Renal cortical epithelial cell (primary cell): ENCODE measurements at places on chromosomes 3 and 15.

DNA sequence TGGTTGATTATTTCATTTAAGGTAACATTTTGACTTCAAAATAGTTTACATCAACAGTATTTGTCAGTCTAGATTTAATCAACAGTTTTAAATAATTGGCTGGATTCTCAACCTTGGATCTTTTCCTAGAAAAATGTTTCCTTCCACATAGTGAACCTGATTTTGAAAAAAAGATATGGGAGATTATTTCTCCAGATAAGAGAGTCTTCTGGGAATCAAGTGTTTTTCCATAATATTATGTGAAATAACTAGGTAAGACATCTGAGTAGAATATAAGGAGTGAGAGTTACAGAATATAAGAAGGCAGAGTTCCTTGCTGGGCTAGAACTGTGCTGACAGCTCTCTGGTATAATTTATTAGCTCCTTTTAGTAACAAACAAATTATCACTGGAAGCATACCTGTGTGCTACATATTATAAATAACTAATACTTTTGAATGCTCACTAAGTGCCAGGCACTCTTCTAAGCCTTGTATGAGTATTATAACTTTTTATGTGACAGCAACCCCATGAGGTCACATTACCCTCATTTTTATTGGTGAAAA, 18.8 kb upstream of the TNFSF10 start:
- DNase-seq: no peak

- DNase-seq: no peak
These were observed 77.4 kb downstream of the STAC start for GRCh38 chr3:36457667-36458066.

- DNase-seq: no peak
These were observed 17.9 kb downstream of the GP9 start for GRCh38 chr3:129078510-129078909.

DNA sequence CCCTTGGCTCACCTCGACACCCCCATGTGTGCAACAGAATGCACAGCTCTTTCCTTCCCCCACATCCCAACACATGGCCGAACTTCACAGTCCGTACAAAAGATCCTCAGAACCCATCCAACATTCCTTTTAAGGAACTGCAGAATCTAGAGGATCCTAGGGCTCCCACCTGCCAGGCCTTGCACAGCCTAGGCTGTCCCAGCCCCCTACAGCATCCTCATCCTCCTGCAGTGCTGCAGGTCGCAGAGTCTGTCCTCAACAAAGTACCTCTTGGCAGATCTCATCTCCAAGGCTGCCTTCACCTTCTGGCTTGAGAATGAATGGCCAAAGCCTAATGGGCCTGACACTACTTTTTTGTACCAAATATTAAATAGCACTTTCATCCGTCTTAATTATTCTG, 19.8 kb downstream of the PRR23E start:
- DNase-seq: no peak

GRCh38 chr15:63362196-63362595, 19.4 kb downstream of the CA12 start:
- DNase-seq: peak; percentile 79

- DNase-seq: no peak
These were observed 212.5 kb downstream of the XXYLT1 start for GRCh38 chr3:195058336-195059005.

GRCh38 chr3:115741650-115742049, 118.3 kb downstream of the GAP43 start:
- DNase-seq: no peak

DNA sequence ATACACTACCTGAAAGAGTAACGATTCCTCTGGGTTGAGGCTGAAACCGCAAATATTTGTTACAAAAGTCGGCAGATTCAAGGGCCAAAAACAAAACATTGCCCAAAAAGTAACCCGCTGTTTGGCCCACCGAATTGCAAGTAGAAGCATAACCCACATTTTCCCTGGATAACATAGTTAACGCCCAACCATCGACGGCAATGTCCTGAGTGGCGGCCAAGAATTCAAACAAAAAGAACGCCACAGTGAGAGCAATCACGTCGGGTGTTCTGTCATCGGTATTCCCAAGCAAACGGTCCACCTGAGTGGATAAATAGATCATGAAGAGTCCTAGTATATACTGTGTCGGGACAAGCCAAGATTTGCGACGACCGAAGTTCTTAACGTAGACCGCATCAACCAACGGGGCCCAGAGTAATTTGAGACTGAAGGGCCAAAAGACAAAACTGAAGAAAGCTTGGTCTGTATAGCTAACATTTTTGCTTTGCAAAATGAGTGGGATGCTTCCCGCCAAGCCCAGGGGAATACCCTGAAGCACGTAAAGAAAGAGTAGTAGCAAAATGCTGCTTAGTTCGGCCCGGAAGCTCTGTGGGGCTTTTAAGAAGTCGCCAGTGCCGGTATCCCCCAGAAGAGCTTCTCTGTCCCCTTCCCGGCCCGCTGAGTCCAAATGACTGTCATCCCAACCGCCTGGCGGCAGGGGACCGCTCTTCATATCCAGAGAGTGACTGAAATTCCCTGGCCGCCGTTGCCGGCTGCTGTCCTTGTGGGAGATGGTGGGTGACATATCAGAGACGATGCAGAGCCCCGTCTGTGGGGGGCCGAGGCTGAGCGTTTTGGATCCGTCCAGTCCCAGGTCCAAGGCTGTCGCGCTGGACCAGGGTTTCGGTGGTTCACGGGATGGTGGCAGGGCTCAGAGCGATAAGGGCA, 750 bp downstream of the SLC33A1 start:
- DNase-seq: no peak

DNA sequence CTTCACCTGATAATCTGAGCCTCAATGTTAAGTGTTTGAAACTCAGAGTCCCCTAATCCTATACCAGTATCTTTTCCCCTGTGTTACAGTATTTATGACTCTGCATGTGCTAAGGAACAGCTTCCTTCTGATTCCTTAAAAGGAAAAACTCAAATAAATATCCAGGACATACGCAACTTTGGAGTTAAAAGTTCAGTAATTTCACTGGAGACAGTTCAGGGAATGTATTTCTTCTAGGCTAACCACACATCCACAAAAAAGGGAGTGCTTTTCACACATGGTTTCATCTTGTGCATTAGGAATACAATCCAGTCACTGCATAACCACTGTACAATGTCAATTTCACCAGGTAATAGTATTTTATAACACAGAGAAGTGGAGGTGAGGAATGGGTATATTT, 31.0 kb downstream of the PGBD4 start:
- DNase-seq: peak; percentile 45

DNA sequence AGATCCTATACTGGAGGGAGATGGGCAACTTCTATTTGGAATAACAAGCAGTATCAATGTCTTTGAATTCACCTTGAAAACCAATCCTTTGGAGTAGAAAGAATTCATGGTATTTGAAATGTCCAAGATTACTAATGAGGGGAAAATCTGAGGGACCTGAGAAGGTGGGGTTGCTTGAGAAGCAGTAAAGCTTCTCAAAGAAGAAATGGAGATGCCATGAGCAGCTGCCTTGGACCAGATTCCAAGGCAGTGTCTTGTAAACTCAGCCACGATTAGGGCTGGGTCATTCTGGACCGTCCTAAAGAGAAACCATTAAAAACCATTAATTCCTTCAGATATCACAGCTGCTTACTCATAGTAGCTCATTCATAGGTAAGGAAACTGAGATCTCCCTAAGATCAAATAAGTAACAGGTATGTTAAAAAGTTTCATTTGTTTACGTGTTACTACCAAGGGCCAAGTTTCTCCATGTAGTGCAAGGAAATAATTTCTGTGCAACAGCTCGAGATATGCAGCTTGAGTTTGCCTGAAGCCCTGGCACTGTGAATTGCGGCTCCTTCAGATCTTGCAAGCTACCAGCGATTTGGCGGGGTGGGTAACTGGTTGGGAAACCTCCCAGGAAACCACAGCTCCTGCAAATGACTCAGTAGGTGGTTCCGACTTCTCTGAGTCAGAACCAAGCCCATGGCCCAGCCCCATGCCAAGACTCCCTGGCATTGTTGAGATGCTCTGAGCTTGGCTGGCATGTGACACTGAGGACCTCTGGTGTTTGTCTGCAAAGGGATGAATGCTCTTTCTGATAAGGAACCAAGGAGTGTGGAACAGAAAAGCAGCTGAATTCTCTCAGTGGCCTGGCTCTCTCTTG, 296.8 kb downstream of the RORA start:
- peak; percentile 97 for DNase-seq

- DNase-seq: no peak
These were observed 415.1 kb upstream of the NECTIN3 start for GRCh38 chr3:110656394-110657025.

GRCh38 chr15:88193415-88193814, 63.1 kb downstream of the NTRK3 start:
- DNase-seq: no peak

DNA sequence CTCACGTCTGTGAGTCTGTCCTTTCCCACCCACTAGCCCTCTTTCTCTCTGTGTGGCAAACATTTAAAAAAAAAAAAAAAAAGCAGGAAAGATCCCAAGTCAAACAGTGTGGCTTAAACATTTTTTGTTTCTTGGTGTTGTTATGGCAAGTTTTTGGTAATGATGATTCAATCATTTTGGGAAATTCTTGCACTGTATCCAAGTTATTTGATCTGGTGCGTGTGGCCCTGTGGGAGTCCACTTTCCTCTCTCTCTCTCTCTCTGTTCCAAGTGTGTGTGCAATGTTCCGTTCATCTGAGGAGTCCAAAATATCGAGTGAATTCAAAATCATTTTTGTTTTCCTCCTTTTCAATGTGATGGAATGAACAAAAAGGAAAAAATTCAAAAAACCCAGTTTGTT, 97.7 kb downstream of the GAP43 start:
- no peak for DNase-seq

GRCh38 chr15:52252781-52253180, 42.8 kb downstream of the MYO5C start:
- peak; percentile 99 for DNase-seq

- DNase-seq: no peak
These were observed 498.7 kb upstream of the CBLB start for GRCh38 chr3:106367496-106367895.

GRCh38 chr3:161108840-161109239, 3.7 kb upstream of the B3GALNT1 start:
- peak; percentile 50 for DNase-seq

- DNase-seq: no peak
These were observed 732.8 kb upstream of the CFAP20DC start for GRCh38 chr3:59782664-59783063.

DNA sequence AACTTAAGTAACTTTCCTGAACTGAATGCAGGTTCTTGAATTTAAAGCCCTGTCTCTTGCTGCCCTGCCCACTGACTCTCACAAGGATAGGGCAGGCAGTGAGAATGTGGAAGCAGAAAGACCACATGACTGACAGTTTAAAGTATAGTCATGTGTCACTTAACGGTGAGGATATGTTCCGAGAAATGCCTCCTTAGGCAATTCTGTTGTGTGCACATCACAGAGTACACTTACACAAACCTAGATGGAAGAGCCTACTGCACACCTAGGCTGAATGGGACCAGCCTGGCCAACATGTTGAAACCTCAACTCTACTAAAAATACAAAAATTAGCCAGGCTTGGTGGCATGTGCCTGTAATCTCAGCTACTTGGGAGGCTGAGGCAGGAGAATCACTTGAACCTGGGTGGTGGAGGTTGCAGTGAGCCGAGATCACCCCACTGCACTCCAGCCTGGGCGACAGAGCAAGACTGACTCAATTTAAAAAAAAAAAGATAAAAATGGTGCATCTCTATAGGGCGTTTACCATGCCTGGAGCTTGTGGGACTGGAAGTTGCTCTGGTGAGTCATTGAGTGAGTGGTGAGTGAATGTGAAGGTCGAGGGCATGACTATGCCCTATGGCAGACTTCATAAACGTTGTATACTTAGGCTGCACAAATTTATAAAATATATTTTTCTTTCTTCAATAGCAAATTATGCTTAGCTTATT, 18.9 kb upstream of the COPG1 start:
- DNase-seq: peak; percentile 78

DNA sequence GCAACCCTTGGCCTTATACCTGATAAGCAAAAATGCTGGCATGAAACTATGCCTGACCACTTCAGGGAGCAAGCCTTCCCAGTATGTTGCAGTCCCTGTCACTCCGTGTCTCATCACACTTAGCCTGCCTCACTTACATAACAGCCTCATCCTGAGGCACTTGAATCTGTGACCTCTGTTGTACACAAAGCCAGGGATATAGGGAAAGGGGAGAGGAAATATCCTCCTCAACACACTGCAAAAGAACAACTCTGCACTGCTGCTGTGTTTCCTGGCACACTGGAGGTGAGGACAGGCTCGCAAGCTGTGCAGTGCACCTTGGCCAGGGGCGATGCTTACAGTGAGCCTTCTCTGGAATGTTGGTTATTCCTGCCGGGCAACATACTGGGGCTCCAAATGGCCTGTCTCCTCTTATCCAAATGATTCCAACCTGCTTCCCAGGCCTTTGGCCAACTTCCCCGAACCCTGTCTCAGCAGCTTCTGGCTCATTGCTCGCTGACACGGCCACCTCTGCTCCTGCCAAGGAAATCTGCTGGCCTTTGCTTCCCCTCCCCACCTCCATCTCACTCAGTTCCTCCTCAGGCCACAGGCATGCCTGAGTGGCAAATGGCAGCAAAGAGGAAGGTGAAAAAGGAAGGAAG, 109.2 kb downstream of the CD47 start:
- peak; percentile 37 for DNase-seq

DNA sequence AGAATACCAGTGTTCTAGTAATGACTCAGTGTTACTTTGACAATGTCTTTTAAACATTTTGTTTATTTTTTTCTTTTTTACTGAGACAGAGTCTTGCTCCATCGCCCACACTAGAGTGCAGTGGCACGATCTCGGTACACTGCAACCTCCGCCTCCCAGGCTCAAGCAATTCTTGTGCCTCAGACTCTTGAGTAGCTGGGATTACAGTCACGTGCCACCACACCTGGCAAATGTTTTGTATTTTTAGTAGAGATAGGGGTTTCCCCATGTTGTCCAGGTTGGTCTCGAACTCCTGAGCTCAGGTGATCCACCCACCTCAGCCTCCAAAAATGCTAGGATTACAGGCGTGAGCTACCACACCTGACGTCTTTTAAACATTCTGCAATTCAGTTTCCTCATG, 15.7 kb downstream of the AQR start:
- DNase-seq: peak; percentile 15

DNA sequence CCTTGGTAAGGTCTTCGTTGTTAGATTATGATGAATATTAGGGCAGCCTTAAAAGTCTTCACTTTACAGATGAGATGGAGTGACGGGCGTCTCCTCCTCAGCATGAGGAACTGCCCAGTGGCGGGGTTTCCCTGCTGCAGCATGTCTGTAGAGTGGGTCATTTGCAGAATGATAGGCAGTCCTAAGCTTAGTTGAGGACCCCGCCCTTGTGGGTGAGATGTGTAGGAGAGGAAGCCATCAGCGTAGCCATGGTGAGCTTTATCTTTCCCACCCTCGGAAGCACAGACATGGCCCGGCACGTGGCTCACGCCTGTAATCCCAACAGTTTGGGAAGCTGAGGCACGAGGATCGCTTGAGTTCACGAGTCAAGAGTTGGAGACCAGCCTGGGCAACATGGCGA, 877 bp downstream of the NIT2 start:
- DNase-seq: peak; percentile 16

GRCh38 chr15:56094171-56094570, 100.8 kb upstream of the NEDD4 start:
- DNase-seq: no peak

DNA sequence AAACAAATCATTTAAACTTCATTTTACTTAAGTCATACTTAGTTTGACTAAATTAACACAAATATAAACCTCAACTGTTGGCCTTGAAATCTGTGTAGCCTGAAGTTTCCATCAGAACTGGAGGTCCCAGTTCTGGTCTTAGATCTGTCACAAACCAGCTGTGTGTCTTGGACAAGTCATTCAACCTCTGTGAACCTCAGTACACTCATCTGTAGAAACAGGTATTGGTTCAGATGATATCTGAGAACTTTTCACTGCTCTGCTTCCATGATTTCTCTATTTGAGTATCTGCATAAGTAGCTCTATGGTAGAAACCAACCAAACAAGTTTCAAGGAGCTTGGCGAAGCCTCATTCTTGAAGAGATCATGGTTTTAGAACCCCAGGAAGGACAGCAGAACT, 60.4 kb upstream of the SLC2A2 start:
- DNase-seq: no peak
